Posterior vena cava (tissue), 2 donors: ENCODE measurements at places on chromosomes 2 and 18. TPM values are rescaled to one million over a fixed set of nuclear protein-coding genes. Genes with fewer than 3 reads are reported as not detected.

The PARD3B gene
- 37.0 TPM for total RNA-seq

The TMEM17 gene
- 1.5 TPM for total RNA-seq

The REG3A gene
- 2.5 TPM for total RNA-seq

The LIMS4 gene
- total RNA-seq: 8.2 TPM

- no peak for DNase-seq
Observed at GRCh38 chr2:148493822-148494563, 150.6 kb upstream of the EPC2 start.

DNA sequence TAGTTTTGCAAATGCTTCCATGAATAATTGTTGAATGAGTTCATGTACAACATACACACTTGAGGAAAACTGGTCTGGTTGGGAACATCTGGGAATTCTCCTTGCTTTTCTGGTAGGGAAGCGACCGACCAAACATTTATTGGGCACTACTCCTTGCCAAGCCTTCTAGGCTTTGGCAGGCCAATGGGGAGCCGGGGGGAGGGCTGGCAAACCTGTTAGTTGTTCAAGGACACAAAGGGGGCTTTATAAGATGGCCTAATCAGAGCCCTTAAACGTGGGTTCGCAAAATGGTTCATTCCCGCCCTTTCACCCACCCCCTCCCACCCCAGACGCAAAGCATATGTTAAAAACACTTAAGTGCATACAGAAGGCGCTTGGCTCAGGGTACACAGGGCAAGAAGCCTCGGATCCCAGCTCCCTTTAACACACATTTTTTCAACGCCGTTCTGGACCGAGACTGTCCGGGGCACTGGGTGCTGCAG lies 844 bp upstream of the VSNL1 start:
- peak; percentile 48 for DNase-seq

DNA sequence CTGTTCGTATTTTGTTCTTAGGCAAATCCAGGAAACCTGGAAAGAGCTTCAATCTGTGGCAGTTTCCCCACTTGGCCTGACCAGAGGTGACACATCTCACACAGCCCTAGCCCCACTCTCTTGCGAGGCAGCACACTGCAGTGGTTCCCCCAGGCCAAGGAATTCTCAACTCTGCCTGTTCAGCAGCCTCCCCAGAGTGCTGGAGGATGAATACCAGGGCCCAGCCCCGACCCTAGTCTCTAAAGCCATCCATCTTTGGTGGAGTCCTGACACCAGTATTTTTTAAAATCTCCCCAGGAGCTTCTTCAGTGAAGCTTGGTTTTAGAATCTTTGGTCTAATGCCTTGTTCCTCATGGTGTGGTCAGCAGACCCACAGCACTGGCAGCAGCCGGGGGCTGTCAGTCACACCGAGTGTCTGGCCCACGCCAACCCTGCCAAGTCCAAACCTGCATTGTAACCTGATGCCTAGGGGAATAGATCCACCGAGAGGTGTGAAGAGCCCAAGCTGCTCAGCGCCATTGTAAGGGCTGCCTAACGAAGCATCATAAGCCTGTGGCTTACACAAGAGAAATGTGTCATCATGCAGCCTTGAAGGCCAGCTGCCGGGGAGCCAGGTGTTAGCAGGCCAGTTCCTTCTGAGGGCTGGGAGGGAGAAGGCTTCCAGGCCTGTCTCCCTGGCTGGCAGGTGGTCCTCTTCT lies 428.7 kb upstream of the ID2 start:
- DNase-seq: no peak

- no peak for DNase-seq
Observed at GRCh38 chr2:515441-516127, 161.6 kb downstream of the TMEM18 start.

DNA sequence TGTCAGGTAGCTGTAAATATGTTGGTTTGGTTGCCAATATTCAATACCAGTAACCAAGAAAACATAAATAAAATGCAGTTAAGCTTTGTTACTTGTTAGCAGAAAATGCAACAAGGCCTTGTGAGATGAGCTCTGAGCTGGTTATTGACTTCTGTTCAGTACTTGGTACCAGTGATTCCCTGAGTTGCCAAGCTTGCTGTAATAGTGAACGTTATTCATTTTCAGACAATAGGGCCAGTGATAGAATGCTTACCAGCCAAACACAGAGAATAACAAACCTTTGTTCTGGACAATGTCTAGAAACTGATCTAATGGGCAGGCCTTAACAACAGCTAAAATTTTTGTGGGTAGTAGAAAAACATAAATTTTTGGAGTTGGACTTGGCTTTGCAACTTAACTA lies 29.5 kb downstream of the RASGRP3 start:
- DNase-seq: no peak

GRCh38 chr18:61765097-61765496 lies 127.7 kb downstream of the RNF152 start:
- DNase-seq: no peak

GRCh38 chr18:36530676-36531405 lies 233.3 kb downstream of the FHOD3 start:
- DNase-seq: no peak
